ENCODE measurements at places on chromosomes 12 and 14.

- peaks cover 3% of the 10 kb centered on the region for H3K4me1 ChIP-seq
- no peaks in the 10 kb centered on the region for H3K36me3 ChIP-seq
- H3K4me3 ChIP-seq: no peak overlapping the region
- H3K27me3 ChIP-seq: peaks cover 9% of the 10 kb centered on the region
- no peak for DNase-seq
These were observed 60.1 kb upstream of the EIF5 start for GRCh38 chr14:103273745-103274615.

DNA sequence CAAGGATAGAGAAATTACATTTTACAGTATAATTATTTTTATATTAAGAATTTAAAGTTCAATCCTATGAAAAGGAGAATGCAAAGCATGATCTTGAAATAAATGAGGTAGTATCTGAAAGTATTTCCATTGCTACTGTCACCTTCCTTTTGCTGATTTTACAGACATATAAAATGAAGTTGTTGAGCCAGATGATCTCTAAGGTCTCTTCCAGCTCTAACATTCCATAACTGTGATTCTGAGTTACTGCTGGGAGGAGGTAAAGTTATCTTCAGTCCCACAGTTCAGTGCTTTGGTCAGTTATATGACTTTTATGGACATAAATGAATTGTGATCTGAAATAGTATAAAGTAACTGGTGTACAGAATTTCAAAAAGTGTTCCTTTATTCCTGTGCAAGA lies 52.8 kb downstream of the SLC38A6 start:
- H3K27me3 ChIP-seq: no peaks in the 10 kb centered on the region
- no peak overlapping the region for H3K27ac ChIP-seq
- DNase-seq: no peak
- no peak overlapping the region for H3K4me3 ChIP-seq

- no peaks in the 10 kb centered on the region for H3K36me3 ChIP-seq
- DNase-seq: no peak
- H3K27me3 ChIP-seq: no peaks in the 10 kb centered on the region
- no peak overlapping the region for H3K4me3 ChIP-seq
- H3K27ac ChIP-seq: no peak overlapping the region
- H3K4me1 ChIP-seq: peaks cover 11% of the 10 kb centered on the region
These were observed 2.9 kb upstream of the CACNA1C start for GRCh38 chr12:2049604-2050540.

DNA sequence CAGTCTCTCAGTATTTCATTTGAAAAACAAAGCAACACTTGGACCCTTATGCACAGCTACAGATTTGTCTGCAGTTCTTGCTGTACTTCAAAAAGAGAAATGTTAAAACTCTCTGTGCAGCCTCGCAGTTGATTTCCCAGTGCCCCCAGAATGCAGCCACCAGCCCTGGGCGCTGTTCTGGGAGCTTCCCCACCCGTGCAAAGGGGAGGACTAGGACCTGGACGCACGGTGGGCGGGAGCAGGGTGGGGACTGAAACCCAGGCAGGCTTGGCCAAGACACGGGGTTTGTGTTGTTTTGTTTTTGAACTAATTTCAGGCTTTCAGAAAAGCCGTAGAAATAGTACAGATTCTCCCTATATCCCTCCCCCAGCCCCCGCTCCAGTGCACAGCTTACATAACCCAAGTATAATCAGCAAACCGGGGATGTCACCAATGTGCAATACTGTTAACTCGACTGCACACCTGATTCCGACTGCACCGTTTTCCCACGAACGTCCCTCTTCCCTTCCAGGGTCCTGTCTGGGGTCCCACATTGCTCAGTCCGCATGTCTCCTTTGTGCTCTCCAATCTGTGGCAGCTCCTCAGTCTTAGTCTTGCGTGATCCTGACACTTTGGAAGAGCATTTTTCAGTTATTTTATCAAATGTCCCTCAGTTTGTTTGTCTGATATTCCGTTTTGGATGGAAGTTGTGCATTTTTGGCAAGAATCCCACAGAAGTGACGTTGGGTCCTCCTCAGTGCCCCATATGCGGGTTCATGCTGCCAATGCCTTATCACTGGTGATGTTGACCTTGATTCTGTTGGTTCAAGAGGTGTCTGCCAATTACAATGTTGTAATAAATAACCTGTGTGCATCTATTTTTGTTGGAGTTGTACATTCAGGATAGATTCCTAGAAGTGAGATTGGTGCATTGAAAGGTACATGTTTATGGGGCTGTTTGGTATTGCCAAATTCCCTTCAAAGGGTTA lies 95.9 kb downstream of the SETD3 start:
- H3K36me3 ChIP-seq: no peaks in the 10 kb centered on the region
- no peak overlapping the region for H3K4me3 ChIP-seq
- no peak for DNase-seq
- peaks cover 3% of the 10 kb centered on the region for H3K4me1 ChIP-seq
- no peaks in the 10 kb centered on the region for H3K27me3 ChIP-seq

DNA sequence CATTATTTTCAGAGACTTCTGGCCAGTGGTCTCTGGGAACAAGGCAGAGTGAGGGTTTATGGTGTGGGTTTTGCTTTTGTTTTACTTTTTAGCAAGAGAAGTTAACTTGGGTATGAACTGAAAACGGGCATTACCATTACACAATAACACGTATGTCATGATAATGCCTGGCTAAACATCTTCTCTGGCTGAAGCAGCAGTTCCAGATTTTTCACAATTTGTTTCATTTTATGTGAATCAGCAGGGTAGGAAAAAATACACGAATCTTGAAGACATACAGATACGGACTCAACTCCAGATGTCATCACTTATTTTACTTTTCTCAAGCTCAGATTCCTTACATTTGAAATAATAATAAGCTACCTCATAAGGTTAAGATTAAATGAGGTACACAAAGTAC lies 2.5 kb upstream of the PCNX4 start:
- no peak for DNase-seq
- no peaks in the 10 kb centered on the region for H3K27me3 ChIP-seq
- H3K4me1 ChIP-seq: peaks cover 2% of the 10 kb centered on the region

- H3K36me3 ChIP-seq: no peaks in the 10 kb centered on the region
- no peak overlapping the region for H3K4me3 ChIP-seq
- no peaks in the 10 kb centered on the region for H3K27me3 ChIP-seq
These were observed 89.8 kb downstream of the PDZRN4 start for GRCh38 chr12:41277946-41278267.

DNA sequence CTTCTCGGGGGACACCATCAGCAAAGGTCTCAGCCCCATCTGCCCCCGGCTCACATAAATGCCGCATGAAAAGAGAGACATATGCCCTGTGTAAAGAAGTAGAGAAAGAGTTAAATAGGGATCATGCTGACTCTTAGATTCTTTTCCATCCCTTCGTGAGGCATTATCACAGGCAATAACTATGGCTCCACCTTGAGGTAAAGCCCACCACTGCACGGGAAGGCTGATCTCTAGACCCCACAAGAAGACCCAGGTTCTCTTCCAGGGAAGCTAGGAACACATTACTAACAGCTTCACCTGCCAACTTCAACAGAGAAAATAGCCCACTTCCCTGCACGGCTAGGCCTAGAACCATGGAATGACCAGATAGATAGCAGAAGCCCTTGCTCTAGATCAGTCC lies 14.1 kb upstream of the NOP2 start:
- H3K27ac ChIP-seq: no peak overlapping the region
- no peaks in the 10 kb centered on the region for H3K27me3 ChIP-seq
- peaks cover 76% of the 10 kb centered on the region for H3K36me3 ChIP-seq
- no peak for DNase-seq

- peaks cover 3% of the 10 kb centered on the region for H3K4me1 ChIP-seq
- DNase-seq: no peak
- no peak overlapping the region for H3K4me3 ChIP-seq
- no peak overlapping the region for H3K27ac ChIP-seq
These were observed 4.1 kb upstream of the FAM222A start for GRCh38 chr12:109709401-109709991.

DNA sequence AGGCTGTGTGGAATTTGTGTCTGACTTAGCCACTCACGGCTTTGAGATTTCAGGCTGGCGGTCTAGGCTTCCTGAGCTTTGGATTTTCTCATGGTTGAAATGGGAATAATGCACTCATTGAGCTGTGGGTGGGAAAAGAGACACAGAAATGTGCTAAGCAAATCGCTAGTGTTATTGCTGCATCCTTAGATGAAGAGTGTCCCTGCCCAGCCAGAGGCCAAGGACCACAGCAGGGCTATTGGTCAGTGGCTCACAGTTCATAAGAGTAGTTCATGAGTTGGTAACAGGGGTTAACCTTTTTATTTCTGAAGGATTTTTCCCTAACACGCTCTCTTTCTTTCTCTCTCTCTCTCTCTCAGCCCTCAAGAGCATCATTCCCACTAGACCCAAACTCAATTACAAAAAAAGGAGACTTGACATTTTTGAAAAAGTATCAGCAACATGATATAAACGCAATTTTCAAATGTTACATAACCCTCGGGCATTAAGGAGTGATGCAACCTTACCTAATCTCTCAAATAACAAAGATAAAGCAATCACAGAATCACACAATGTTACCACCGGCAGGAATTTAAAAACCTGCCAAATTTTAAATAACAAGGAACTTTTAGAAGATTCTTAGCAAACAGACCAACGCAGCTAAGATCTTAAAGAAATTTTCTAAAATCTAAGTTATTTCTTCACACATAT lies 36.7 kb upstream of the RMST start:
- peaks cover 3% of the 10 kb centered on the region for H3K4me1 ChIP-seq
- DNase-seq: no peak
- no peaks in the 10 kb centered on the region for H3K36me3 ChIP-seq
- no peaks in the 10 kb centered on the region for H3K27me3 ChIP-seq

DNA sequence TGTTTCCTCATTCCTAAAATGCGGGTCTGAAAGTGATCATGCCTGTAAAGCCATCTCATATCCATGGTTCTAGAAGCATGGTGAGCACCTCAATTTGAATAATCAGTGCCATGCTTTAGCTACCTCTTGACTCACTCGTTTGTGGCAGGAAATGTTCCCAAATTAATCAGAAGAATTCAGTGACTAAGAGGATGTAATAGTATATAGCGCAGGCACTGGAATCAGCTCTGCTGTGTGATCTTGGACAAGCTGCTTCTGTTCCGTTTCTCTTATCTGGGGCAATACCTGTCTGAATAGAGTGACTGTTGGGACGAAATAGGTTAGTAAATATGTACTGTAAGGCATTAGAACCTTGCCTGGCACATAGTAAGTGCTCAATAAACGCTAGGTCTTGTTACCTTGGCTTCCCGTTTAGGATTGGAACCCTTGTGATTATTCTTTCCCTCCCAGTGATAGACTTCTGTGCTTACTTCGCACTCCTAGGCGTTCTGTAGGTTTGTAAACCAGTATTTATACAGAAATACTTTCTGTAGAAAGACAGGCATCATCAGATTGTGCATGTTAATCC lies 820 bp upstream of the SMAGP start:
- DNase-seq: peak; percentile 27
- H3K4me3 ChIP-seq: no peak overlapping the region
- H3K36me3 ChIP-seq: no peaks in the 10 kb centered on the region
- no peaks in the 10 kb centered on the region for H3K27me3 ChIP-seq
- H3K4me1 ChIP-seq: peaks cover 8% of the 10 kb centered on the region
- H3K27ac ChIP-seq: peak overlapping the region; percentile 85

- H3K4me3 ChIP-seq: no peak overlapping the region
- no peak overlapping the region for H3K27ac ChIP-seq
- no peak for DNase-seq
- no peaks in the 10 kb centered on the region for H3K27me3 ChIP-seq
These were observed 29.4 kb downstream of the BCAT1 start for GRCh38 chr12:24919346-24920001.

- no peak overlapping the region for H3K4me3 ChIP-seq
- H3K36me3 ChIP-seq: no peaks in the 10 kb centered on the region
- no peaks in the 10 kb centered on the region for H3K27me3 ChIP-seq
These were observed 69.9 kb downstream of the RAD51B start for GRCh38 chr14:67889455-67889854.

- DNase-seq: peak; percentile 30
- peak overlapping the region; percentile 64 for H3K4me3 ChIP-seq
- no peaks in the 10 kb centered on the region for H3K36me3 ChIP-seq
These were observed 1.4 kb upstream of the GLRX5 start for GRCh38 chr14:95533391-95533821.

- H3K36me3 ChIP-seq: no peaks in the 10 kb centered on the region
- no peak overlapping the region for H3K27ac ChIP-seq
- H3K4me3 ChIP-seq: no peak overlapping the region
- H3K27me3 ChIP-seq: peaks cover 16% of the 10 kb centered on the region
- peak; percentile 50 for DNase-seq
These were observed 16.0 kb upstream of the KRT86 start for GRCh38 chr12:52258335-52258901.

DNA sequence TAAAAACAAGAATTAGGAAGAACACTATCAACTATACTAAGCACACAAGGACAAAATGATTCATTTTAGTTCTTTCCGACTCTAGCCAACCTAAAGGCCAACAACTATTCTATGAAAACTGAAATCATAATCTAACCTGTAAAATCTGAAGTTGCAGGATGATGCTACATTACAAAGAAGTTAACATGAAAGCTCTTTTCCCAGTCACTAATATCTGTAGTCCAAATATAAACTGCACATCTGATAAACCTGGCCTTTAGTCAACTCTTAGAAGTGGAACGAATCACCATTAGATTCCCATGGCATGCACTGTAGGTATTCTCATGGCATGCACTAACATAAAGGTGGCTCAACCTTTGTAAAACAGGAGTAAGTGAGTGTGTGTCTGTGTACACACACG lies 41.7 kb downstream of the BLTP3B start:
- peaks cover 6% of the 10 kb centered on the region for H3K36me3 ChIP-seq
- H3K27me3 ChIP-seq: no peaks in the 10 kb centered on the region
- no peak for DNase-seq
- no peak overlapping the region for H3K4me3 ChIP-seq
- H3K4me1 ChIP-seq: no peaks in the 10 kb centered on the region
- H3K27ac ChIP-seq: no peak overlapping the region

DNA sequence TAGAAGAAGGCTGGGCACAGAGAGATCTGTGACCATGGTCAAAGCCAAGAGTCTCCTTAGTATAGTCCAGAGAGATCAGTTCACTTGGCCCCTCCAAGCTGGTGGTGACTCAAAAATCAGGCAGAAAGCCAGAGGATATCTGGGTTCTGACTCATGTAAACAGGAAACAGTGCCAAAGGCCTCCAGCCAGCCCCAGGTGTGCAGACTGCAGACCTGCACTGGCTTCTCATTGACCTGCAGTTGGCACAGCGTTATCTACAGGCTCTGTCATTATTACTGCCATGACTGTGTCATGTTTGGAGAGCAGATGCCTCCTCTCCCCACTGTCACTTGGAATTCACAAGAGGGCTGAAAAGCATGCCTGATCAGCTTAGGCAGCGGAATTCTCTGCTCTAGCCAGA lies 295.7 kb upstream of the PRKD1 start:
- H3K4me3 ChIP-seq: no peak overlapping the region
- H3K27me3 ChIP-seq: no peaks in the 10 kb centered on the region
- no peak overlapping the region for H3K27ac ChIP-seq
- H3K4me1 ChIP-seq: peaks cover 5% of the 10 kb centered on the region

DNA sequence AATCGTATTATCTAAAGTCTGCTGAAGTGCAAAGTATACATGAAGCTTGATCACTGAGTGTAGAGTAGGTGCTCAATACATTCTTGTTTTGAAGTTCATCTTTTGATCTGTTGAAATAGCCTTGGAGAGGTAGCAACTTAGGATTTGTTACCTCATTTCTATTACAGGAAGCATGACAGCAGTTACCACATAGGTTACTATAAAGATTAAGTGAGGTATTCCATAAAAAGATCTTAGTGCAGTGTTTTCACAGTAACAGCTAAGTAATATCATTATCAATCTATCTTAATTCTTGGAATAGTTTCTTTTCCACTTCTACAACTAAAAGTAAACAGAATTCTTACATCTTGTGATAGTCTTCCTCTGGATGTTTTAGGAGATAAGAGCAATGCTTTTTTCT lies 50.9 kb downstream of the BTBD7 start:
- H3K4me3 ChIP-seq: no peak overlapping the region
- no peaks in the 10 kb centered on the region for H3K27me3 ChIP-seq
- no peaks in the 10 kb centered on the region for H3K36me3 ChIP-seq
- DNase-seq: no peak
- peaks cover 8% of the 10 kb centered on the region for H3K4me1 ChIP-seq
- H3K27ac ChIP-seq: no peak overlapping the region
